ENCODE measurements at places on chromosomes 11 and 22. TPM values are rescaled to one million over a fixed set of nuclear protein-coding genes. Genes with fewer than 3 reads are reported as not detected.

Gene TIGD3
- 3.6 TPM for total RNA-seq

Gene SERPING1
- total RNA-seq, result 31.2 TPM

Gene TEAD1
- 121 TPM for total RNA-seq

Gene CCND1
- total RNA-seq, result 270 TPM

Gene ACR
- total RNA-seq, result not detected

Gene E2F8
- total RNA-seq, result 2.5 TPM

Measured in camera-type eye (tissue), 1 donor.